Glutamatergic neuron (in vitro differentiated cells): ENCODE measurements at places on chromosomes 16 and 17. TPM values are rescaled to one million over a fixed set of nuclear protein-coding genes. Genes with fewer than 3 reads are reported as not detected.

- peaks cover 10% of the 10 kb centered on the region for H3K36me3 ChIP-seq
- DNase-seq = no peak
- no peaks in the 10 kb centered on the region for H3K27me3 ChIP-seq
- no peak overlapping the region for H3K4me3 ChIP-seq
- peaks cover 7% of the 10 kb centered on the region for H3K4me1 ChIP-seq
- H3K27ac ChIP-seq = no peak overlapping the region
These were observed 220.8 kb upstream of the TNRC6C start for GRCh38 chr17:77737442-77738265.

DNA sequence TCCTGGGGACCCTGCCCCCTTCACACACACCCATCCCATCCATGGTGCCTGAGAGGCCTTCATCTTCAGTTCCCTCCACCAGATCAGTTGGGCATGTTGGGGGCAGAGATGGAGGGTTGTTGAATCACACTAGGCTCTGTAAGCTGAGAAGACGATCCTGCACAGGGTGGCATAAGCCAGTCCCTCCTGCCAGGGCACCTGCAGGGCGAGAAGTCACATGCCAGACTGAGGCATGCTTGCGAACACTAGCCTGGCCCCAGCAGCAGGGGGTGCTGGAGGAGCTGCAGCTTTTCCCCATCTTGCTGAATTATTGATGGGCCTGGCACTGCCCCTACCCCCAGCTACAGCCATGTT lies 6.1 kb upstream of the TBX2 start:
- H3K4me3 ChIP-seq = no peak overlapping the region
- peaks cover 11% of the 10 kb centered on the region for H3K4me1 ChIP-seq
- DNase-seq = peak; percentile 13
- H3K27me3 ChIP-seq = peaks cover 32% of the 10 kb centered on the region

- H3K4me3 ChIP-seq = peak overlapping the region; percentile 15
- no peak overlapping the region for H3K27ac ChIP-seq
- DNase-seq = peak; percentile 81
These were observed 5.3 kb upstream of the WDR24 start for GRCh38 chr16:695355-696089.

DNA sequence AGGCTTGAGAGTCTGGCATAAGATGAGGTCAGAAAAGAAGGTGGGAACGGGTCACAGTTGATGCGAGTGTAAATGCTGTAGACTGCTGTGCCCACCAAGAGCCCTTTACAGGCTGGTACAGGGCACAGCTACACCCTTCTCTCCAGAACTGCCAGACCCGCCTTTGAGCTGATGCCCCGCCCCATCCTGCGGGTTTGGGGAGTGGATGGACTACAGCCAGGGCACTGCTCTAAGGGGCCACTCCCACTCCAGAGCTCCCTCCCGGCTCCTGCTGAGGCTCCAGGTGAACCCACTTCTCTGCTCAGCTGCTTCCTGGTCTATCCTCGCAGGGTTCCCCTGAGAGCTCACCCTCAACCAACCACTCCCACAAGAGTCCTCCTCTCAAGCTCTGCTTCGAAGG lies 12.3 kb downstream of the MEIOB start:
- no peak for DNase-seq
- peaks cover 20% of the 10 kb centered on the region for H3K27me3 ChIP-seq
- no peaks in the 10 kb centered on the region for H3K36me3 ChIP-seq
- H3K4me3 ChIP-seq = no peak overlapping the region
- no peak overlapping the region for H3K27ac ChIP-seq

DNA sequence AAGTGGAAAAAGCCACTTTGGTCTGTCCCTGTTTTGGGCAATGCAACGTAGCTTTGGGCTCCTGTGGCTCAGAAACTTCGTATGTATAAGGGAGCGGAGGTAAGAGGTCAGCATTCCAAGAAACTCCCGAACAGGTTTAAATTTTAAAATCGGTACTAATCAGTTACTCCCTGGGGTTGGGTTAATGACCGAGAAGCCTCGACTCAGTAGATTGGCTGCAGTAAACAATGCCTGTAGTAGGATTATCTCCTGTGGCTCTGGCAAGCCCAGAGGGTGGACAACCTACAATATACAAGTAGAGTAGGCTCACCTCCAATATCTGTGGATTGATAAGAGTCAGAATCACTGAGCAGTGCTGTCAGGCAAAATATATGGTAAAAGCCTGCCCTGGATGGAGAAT lies 1.6 kb upstream of the GNA13 start:
- peaks cover 10% of the 10 kb centered on the region for H3K27me3 ChIP-seq
- no peak overlapping the region for H3K27ac ChIP-seq
- DNase-seq = no peak
- H3K36me3 ChIP-seq = no peaks in the 10 kb centered on the region

- peaks cover 28% of the 10 kb centered on the region for H3K27me3 ChIP-seq
- peak within 1 kb of the TSS; percentile 98 for H3K4me3 ChIP-seq
- H3K27ac ChIP-seq = peak within 1 kb of the TSS; percentile 100
- peak; percentile 93 for DNase-seq
- H3K4me1 ChIP-seq = peaks cover 22% of the 10 kb centered on the region
These were observed at the start of gene BTBD17 for GRCh38 chr17:74361230-74362068. Gene BTBD17, minus strand, starts transcription at chr17:74361868. Its CDS starts 49 bp downstream, at chr17:74361819.

GRCh38 chr17:80063830-80064585 lies 27.6 kb downstream of the CCDC40 start:
- H3K4me1 ChIP-seq = no peaks in the 10 kb centered on the region
- H3K36me3 ChIP-seq = no peaks in the 10 kb centered on the region
- DNase-seq = no peak
- H3K27ac ChIP-seq = no peak overlapping the region

GRCh38 chr17:40803617-40804082 lies 3.9 kb upstream of the KRT28 start:
- H3K27me3 ChIP-seq = peaks cover 2% of the 10 kb centered on the region
- peak; percentile 86 for DNase-seq
- H3K36me3 ChIP-seq = peaks cover 4% of the 10 kb centered on the region
- no peak overlapping the region for H3K27ac ChIP-seq

DNA sequence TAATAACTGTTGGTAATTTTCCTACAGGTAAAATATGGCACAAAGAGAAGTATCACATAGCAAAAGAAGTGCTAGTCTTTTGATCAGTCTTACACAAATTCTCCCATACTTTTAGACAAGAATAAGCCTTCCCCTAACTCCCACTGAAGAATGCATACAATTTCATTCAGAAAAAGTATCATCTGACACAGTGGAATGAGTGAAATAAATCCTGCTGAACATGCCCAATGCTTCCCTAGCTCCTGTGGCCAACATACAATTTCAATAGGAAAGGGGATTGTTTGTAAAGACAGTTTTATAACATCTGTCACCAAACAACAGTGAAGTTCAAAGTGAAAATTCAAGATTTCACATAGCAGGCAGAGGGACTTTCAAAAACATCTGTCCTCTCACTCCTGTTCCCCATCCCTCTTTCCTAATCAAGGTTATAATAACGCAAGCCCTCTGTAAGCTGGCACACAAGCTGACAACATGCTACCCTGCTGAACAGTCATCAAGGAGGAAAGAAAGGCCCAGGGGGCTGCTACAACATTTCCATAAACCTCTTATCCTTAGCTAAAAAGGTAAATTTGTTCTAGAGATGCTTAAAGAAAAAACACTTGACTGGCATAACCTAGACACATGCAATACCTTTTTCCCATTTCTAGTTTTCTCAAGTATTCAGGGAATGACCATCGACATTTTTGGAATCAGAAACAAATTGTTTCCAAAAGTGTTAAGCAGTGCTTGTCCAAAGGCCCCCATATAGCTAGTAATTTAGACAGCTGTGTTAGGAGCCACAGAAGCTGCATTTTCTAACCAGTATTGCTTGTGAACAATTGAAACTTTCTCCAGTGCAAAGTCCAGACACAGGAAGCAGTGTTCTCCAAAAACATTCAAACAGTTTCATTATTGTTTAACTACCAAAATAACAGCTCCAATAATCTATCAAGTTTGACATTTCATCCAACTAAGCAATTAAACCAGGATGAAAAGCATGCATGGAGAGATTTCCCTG lies 11.5 kb upstream of the RFFL start:
- H3K27ac ChIP-seq = no peak overlapping the region
- no peak for DNase-seq
- no peak overlapping the region for H3K4me3 ChIP-seq
- H3K36me3 ChIP-seq = no peaks in the 10 kb centered on the region

DNA sequence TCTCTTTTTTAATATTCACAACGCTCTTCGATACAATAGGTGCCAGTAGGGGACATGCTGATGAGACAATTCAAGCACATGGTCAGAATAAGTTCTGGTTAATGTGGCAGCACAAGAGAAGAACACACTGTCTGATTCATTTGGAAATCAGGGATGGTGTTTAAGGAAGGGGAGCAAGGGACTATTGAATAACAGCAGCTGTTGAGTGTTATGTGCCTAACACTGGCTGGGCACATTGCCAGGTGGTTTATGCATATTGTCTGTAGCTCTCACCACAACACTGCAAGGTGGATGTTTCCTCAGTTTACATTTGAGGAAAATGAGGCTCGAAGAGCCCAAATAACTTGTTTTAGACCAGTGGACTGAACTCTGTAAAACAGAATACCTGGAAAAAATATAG lies 44.2 kb downstream of the LYRM9 start:
- H3K27me3 ChIP-seq = no peaks in the 10 kb centered on the region
- no peak overlapping the region for H3K4me3 ChIP-seq
- DNase-seq = no peak
- no peak overlapping the region for H3K27ac ChIP-seq

DNA sequence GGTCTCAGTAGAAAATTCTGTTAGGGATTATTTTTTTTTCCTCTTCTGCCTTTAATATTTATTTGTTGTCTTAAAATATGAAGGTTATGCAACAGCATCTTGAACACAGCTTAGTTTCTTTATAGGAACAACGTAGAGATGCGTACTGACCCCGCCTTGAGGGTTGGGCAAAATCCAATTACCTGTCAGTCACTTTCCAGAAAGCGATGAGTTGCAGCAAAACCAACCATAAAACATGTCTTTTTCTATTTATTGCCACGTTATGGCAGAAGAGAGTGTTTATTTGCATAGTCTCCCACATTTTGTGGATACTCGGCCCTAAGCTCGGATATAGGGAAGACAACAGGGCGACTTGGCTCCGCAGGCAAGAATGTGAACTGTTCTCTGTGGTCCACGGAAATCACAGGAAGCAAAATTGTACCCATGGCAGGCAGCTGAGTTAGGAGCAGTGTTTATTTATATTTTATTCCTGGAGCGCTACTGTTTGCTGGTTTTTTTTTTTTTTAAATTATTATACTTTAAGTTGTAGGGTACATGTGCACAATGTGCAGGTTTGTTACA lies 44.3 kb upstream of the CACNG5 start:
- H3K4me1 ChIP-seq = peaks cover 23% of the 10 kb centered on the region
- no peaks in the 10 kb centered on the region for H3K27me3 ChIP-seq
- no peak overlapping the region for H3K27ac ChIP-seq
- DNase-seq = no peak
- H3K36me3 ChIP-seq = no peaks in the 10 kb centered on the region
- no peak overlapping the region for H3K4me3 ChIP-seq

- no peaks in the 10 kb centered on the region for H3K27me3 ChIP-seq
- no peak overlapping the region for H3K27ac ChIP-seq
- H3K36me3 ChIP-seq = peaks cover 4% of the 10 kb centered on the region
- H3K4me1 ChIP-seq = peaks cover 9% of the 10 kb centered on the region
These were observed 34.5 kb downstream of the HS3ST2 start for GRCh38 chr16:22848451-22848850.

- H3K27me3 ChIP-seq = peaks cover 4% of the 10 kb centered on the region
- no peak overlapping the region for H3K27ac ChIP-seq
- H3K4me1 ChIP-seq = peaks cover 9% of the 10 kb centered on the region
- no peak overlapping the region for H3K4me3 ChIP-seq
These were observed 42.0 kb downstream of the ADCY7 start for GRCh38 chr16:50308237-50308965.

GRCh38 chr17:30600060-30600829 lies 123.0 kb downstream of the GOSR1 start:
- peak overlapping the region; percentile 85 for H3K4me3 ChIP-seq

DNA sequence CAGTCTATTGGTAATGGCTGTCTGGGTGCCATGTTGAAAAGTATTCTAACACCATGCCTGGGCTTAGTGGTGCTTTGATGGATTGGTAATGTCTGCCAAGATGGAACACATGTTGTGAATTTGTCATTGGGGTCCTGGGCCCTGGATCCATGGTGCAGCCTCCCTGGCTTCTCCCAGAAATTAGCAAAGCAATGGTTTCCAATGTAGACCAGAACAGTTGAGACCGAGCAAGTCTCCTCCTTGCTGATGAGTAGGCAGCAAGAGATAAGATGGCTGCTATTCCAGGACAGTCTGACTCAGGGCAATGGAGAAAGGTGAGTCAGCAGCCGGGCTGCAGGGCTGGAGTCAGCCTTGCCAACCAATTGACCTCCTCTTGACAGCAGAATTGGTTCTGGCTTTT lies 30.8 kb downstream of the GPR139 start:
- no peaks in the 10 kb centered on the region for H3K4me1 ChIP-seq
- peaks cover 2% of the 10 kb centered on the region for H3K27me3 ChIP-seq

DNA sequence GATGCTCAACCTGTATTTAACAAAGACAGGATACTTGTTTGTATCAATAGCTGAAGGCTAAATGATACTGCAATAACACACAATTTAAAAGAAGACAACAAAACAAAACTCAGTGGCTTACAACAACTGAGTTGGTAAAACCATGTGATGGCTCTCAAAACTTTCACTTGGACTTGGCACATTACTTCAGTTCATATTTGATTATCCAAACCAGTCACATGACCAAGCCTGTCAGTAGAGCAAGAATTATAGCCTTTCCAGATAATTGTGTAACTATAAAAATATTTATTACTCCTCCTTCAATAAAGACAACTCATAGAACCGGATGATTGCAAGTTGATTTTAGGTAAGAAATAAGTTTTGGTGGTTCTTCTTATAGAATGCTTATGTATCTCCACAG lies 56.8 kb downstream of the NQO1 start:
- no peaks in the 10 kb centered on the region for H3K27me3 ChIP-seq
- no peaks in the 10 kb centered on the region for H3K36me3 ChIP-seq
- no peaks in the 10 kb centered on the region for H3K4me1 ChIP-seq

- no peaks in the 10 kb centered on the region for H3K36me3 ChIP-seq
- H3K27me3 ChIP-seq = peaks cover 39% of the 10 kb centered on the region
- peak overlapping the region; percentile 34 for H3K4me3 ChIP-seq
These were observed 15.9 kb upstream of the ZFHX3 start for GRCh38 chr16:73063854-73064211.

DNA sequence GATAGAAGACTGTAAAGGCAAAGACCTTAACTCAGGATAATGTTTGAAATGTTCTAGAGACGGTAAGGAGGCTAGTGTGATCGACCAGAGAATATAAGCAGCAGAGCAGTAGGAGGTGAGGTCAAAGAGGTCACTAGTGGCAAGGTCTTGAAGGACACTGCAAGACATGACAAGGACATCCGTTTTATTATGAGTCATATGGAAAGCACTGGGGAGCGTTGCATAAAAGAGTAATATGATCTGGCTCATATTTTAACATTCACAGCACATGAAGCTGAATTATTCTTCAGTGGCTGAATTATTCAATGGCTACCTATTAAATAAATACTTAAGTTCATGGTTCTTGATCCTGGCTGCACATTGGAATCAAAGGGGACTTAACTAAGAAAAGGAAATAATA lies 123.7 kb downstream of the SOX9 start:
- H3K27me3 ChIP-seq = peaks cover 2% of the 10 kb centered on the region
- H3K36me3 ChIP-seq = peaks cover 12% of the 10 kb centered on the region
- no peak overlapping the region for H3K27ac ChIP-seq

DBNDD1 gene
- 77.8 TPM for total RNA-seq

SLC25A39 gene
- total RNA-seq = 104 TPM

CA7 gene
- 0.64 TPM for total RNA-seq

KRTAP3-2 gene
- total RNA-seq = not detected

GLIS2 gene
- total RNA-seq = 16.5 TPM
